MG63 (cell line): ENCODE measurements at places on chromosomes 5 and 9. TPM values are rescaled to one million over a fixed set of nuclear protein-coding genes. Genes with fewer than 3 reads are reported as not detected.
A peak's percentile ranks its signal among the peaks of the same experiment; 100 is the strongest.

- no peak for DNase-seq
Observed at GRCh38 chr5:124613273-124613953, 133.0 kb downstream of the ZNF608 start.

GRCh38 chr9:80866576-80867227 is 822.6 kb downstream of the TLE1 start:
- DNase-seq = no peak

The RNF224 gene
- not detected in 2 replicates for total RNA-seq

The BHMT2 gene
- 0.79 and 1.5 TPM in 2 replicates for total RNA-seq

DNA sequence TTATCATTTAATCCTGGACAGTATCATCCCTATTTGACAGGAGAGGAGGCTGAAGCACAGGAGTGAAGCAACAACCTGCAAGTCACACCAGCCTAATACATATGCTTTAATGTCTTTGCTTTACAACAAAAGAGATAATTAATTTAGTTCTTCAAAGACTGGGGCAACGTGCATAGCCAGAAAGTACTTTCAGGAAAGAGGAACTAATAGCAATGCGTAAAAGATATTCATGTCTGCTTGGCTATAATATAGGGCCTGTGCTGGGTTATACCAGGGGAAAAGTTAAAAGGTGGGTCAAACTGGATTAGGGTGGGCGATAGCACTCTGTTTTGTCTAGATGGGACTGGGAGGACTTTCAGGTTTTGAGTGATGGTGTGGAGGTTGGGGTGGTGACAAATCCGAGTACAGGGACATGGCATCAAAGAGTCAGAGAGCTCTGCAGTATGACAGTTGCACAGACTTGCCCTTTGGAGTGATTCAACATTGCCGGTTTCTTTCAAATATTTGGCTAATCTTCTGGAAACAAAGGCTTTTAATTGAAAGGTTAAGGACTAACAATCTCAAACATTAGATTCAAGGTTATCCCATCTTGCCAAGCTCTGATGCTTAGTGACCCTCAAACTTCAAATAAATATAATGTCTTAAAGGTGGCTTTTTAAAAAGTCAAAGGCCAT is 11.9 kb downstream of the DAB2 start:
- DNase-seq = no peak

The TRPM3 gene
- not detected in 2 replicates for total RNA-seq

GRCh38 chr5:140480310-140481014 is 67.0 kb upstream of the EIF4EBP3 start:
- DNase-seq = no peak

The ACSL6 gene
- 1.1 TPM in 1 of 2 replicates, not detected in the other for total RNA-seq

The FBXL7 gene
- total RNA-seq = 9.4 and 17.9 TPM in 2 replicates

DNA sequence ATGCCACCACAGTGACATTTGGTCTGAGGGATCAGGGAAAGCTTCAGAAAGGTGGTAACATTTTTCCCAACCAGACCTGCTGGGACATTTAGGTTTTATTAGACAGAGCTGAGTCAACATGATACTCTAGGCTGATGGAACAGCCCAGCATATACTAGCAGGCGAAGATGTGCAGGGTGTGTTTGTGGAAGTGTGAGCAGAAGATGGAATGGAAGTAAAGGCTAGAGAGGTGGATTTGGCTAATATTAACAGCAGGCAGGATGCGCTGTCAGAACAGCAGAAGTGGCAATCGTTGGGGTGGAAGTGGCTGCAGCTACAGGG is 340.6 kb downstream of the ASTN2 start:
- no peak for DNase-seq

- no peak for DNase-seq
Observed at GRCh38 chr5:66585291-66585690, 10.9 kb upstream of the MAST4 start.

- no peak for DNase-seq
Observed at GRCh38 chr9:2599896-2600295, 21.7 kb upstream of the VLDLR start.

The IL17B gene
- total RNA-seq = not detected in 2 replicates

DNA sequence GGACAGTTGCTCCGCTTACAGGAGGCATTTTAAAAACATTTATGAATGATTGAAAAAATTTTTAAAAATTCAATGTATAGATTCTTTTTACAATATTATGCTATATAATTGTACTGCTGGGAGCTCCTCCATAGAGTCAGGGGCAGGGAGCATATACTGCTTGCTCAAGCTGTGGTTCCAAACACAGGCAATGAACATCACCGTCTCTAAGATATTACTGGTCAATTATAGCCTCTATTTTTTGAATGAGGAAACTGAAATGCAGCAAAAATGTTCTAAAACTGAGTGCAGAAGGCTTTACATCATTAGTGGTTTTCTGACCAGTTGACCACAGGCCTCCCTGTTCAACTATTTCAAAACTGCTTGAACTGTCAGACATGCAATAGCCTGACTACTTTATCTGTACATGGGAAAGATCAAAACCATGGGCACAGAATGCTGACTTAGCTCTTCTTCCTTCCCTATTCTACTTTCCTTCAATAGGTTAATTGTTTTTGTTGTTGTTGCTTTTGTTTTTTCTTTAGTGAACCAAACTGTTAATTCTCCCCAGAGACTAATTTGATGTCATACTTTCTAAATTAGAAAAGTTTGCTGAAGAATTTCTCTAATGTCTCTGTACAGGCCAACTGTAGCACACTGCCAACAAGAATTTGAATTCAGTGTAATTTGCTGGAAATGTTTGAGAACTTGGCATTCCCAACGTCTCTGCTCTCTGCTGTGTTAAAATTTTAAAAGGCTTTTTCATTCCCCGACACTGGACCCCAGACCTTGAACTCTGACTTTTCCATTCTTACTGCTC is 107.6 kb upstream of the MPDZ start:
- DNase-seq = no peak

The PCDHB12 gene
- 0.16 TPM in 1 of 2 replicates, not detected in the other for total RNA-seq

DNA sequence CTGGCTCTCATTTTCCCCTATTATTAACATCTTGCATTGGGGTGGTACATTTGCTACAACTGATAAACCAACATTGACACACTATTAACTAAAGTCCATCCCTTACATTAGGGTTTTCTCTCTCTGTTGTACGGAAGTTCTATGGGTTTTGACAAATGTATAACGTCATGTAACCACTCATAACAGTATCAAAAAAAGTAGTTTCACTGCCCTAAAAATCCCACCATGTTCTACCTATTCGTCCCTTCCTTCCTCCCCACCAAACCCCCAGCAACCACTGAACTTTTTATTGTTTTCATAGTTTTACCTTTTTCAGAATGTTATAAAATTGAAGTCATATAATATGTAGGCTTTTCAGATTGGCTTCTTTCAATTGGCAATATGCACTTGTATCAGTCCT is 40.1 kb downstream of the MLLT3 start:
- no peak for DNase-seq

The NSD1 gene
- total RNA-seq = 30.9 and 43.8 TPM in 2 replicates

The FBP1 gene
- 0.96 TPM in 1 of 2 replicates, not detected in the other for total RNA-seq

- DNase-seq = peak; percentile 95
Observed at GRCh38 chr5:135977375-135977928, 22.7 kb upstream of the LECT2 start.

DNA sequence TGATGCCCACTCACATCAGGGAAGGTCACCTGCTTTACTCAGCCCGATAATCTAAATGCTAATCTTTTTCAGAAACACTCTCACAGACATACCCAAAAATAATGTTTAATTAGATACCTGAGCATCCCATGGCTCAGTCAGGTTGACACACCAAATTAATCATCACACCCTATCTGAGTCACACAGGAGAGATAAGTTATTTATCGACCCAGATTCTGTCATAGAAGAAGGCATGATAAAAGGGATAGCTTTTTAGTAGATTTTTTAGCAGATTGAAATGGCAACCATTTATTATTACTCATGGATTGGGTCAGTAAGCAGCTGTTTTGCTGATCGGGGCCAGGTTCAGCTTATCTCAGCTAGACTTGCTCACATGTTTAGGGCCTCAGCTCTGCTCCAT is 97.8 kb upstream of the TYRP1 start:
- no peak for DNase-seq

The BASP1 gene
- total RNA-seq = 543 and 644 TPM in 2 replicates

GRCh38 chr9:127183814-127184582 is 61.6 kb upstream of the ANGPTL2 start:
- no peak for DNase-seq

The BTNL8 gene
- not detected in 2 replicates for total RNA-seq

GRCh38 chr5:72612810-72613209 is 105.6 kb upstream of the ZNF366 start:
- no peak for DNase-seq

DNA sequence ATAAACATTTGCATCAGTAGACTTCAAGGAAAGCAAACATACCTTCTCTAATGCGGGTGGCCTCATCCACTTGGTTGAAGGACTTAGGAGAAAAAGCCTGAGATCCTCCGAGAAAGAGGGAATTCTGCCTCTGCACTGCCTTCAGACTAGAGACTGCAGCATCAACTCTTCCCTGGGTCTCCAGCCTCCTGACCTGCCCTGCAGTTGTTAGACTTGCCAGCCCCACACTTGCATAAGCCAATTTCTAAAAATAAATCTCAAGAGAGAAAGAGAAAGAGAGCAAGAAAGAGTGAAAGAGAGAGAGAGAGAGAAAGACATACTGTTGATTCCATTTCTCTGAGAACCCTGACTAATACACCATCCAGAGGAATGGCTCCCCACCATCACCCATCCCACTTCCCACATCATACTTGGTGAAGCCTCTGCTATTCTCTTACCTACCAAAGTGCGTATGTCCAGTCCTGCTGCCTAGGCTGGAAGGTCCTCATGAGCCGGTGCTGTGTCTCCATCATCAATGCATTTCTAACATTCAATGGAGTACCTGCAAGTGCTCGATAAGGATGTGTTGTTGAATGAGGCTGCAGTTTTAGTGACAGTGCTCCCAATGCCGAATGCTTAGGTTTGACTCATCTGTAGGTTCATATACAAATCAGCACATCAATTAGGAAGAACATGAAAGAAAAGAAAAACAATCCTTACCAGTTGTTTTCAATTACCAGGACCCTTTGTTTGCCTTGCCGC is 35.1 kb downstream of the ZNF622 start:
- no peak for DNase-seq

DNA sequence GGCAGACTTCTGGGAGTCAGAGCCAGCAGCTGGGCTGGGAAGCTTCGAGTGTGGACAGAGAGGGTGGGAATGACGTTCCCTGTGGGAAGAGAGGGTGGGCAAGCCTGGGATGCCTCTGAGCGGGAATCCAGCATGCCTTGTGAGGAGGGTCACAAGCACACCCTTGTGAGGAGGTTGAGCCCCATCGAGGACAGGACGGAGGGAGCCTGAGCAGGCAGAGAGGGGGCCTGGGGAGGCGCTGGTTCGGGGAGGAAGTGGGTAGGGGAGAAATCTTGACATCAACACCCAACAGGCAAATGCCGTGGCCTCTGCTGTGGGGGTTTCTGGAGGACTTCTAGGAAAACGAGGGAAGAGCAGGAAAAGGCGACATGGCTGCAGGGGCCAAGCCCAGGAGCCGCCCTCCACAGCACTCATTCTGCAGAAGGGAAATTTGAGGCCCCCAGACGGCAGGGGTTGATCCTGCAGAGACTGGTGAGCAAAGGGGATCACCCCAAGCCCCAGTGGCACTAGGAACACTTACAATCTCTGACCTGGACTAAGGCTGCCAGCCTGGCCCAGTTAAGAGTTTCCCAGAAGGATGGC is 1.1 kb upstream of the IL13 start:
- no peak for DNase-seq

DNA sequence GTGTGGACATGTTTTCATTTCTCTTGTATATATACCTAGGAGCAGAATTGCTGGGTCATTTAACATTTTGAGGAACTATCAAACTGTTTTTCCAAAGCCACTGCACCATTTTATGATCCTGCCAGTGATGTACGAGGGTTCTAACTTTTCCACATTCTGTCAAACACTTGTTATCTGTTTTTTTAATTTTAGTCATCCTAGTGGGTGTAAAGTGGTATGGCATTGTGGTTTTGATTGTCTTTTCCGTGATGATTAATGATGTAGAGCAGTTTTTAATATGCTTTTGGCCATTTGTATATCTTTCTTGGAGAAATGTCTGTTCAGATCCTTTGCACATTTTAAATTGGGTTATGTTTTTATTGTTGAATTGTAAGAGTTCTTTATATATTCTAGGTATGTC is 107.0 kb downstream of the MELK start:
- DNase-seq = no peak

The SLC25A48 gene
- not detected in 2 replicates for total RNA-seq

DNA sequence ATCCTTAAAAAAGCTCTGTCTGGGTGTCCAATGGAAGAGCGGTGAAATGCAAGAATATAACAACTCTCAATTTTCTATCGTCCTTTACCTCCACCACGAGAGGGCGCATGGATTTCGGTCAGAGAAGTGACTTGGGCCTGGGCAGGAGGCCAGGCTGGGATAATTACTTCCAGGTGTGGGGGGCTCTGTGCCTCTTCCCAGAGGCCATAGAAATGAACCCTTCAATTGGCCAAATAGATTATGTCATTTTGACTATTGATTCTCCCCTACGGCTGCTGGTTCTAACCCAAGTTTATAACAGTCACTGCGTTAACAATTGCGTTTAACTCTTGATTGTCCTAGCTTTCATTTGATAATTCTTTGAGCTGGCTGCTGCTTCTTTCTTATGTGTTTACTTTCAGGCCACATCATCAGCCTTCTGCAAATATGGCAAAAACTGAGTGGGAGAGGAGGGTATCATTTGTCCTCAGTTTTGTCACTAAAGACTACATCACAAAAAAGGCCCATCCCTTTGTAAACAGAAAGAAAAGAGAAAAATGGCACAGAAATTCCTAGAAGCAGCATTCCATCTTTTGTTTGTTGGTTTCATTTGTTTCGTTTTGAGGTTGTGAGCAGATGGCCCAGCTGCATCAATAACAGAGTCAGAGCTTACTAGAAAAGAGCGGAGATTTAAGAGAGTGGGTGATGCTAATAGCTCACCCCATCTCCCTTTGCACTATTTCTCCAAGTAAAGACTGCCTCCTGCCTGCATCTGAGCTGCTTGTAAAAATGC is 45.4 kb upstream of the ZFR start:
- peak; percentile 83 for DNase-seq

DNA sequence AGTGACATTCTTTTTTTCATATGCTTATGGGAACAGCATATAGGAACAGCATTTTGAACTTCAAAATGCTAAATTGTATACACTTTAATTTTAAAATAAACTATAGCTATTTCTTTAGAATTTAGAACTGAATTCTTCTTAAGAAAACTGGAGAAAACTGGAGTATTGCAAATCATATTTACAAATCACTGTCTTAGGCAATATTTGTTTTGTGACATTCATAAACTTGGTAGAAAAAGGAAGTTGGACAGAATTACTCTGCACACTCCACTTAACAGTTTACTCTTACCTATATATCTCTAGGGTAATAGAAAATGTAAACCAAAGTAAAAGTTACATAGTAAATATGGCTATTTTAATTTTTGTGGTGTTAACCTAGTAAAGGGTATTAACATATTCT is 3.1 kb downstream of the DMRTA1 start:
- no peak for DNase-seq

DNA sequence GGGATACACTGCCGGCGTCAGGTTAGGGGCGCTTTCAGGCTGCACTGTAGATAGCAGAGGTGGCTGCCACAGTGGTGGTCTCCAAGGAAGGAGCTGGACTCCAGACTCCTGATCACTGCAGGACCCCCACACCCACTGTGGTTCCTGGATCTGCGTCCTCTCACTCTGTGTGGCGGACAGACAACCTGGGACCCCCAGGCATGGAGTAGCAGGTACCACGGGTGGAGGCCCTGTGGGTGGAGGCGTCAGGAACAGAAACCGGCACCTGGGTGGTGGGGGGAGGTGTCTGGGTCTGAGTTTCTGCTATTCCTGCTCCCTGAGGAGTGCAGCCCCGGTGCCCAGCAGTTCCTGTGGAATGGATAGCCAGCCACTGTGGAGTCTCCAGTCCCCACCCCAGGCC is 75.1 kb upstream of the PCAT7 start:
- DNase-seq = no peak

The PAXX gene
- total RNA-seq = 27.5 and 63.0 TPM in 2 replicates
